ENCODE measurements at places on chromosomes 1 and 21.

GRCh38 chr1:198564716-198565115 lies 24.2 kb upstream of the ATP6V1G3 start:
- no peak for DNase-seq

GRCh38 chr1:14371771-14372497 lies 226.6 kb upstream of the KAZN start:
- DNase-seq: no peak

DNA sequence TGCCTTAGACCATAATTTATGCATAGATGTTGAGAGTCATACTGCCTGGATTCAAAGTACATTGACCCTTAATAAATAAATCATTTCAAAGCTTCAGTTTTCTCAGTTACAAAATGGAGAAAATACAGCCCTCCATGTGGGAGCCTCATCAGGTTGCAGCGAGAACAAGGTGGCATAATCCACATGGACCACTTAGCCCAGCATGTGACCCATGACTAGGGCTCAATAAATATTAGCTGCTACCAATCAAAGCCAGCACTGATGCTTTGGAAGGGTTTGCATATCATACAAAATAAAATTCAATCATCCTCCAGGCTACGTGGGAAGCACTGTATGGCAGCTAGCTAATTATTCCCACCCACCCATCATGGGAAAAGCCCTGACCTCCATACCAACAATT lies 33.5 kb upstream of the RGS7 start:
- DNase-seq: no peak

- DNase-seq: no peak
Observed at GRCh38 chr1:3718764-3719163, 33.5 kb upstream of the CCDC27 start.

DNA sequence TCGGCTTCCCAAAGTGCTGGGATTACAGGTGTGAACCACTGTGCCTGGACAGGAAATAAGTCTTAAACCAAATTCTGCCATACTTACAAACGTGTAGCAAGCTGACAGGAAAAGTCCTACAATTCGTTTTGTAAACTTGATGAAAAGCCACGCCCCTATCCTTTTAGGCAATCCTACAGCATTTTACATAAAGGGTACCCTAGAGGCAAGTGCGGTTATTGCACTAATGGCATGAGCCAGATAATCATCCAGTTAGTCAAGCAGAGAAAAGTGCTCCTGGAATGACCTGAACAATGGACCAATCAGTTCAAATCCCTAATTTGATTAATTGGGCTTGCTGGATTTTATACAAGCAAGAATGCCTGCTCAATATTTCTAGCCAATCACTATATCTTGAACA lies 338.2 kb downstream of the KIF26B start:
- DNase-seq: no peak

GRCh38 chr1:36446271-36446670 lies 4.0 kb downstream of the OSCP1 start:
- no peak for DNase-seq

- DNase-seq: no peak
Observed at GRCh38 chr21:19141511-19141910, 737.9 kb upstream of the TMPRSS15 start.

GRCh38 chr1:223751696-223752095 lies 39.4 kb downstream of the CAPN2 start:
- no peak for DNase-seq

- DNase-seq: no peak
Observed at GRCh38 chr1:162885265-162885664, 24.3 kb upstream of the CCDC190 start.

Data from midbrain (tissue), 1 donor.